ENCODE measurements at places on chromosomes 12 and 14.

GRCh38 chr12:110531741-110532333, 29.7 kb downstream of the RAD9B start:
- peak; percentile 74 for DNase-seq

GRCh38 chr14:102882226-102882906, 40.1 kb upstream of the AMN start:
- no peak for DNase-seq

DNA sequence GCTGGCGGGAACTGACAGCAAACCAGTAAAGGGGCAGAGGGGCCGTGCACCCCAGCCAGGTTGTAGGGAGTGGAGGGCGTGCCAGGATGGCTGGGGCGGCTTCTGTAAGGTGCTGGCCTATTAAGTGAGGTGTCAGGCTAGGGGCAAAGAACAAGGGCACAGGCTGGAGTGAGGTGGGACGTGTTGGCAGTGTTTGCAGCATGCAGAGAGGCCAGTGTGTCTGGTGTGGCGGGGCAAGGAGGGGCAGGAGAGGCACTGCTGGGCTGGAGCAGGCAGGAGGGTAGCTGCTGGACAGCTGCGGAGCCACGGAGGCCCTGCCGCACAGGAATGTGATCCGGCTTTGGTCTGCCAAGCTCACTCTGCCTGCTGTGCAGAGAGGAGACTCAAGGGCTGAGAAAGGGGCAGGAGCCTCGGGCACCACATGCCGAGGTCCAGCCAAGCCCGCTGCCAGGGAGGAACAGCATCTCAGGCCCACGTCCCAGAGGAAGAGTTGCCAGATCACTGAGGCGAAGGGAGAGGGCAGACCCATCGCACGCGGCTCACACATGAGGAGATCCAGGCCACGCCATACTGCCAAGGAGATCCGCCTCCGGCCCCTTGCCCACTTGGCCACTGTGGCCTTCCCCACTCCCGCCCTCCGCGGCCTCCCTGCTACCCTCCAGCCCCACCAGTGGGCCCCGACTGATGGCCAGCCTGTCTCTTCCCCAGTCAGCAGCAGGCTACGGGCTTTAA, 46.8 kb downstream of the AMN start:
- DNase-seq, result no peak

DNA sequence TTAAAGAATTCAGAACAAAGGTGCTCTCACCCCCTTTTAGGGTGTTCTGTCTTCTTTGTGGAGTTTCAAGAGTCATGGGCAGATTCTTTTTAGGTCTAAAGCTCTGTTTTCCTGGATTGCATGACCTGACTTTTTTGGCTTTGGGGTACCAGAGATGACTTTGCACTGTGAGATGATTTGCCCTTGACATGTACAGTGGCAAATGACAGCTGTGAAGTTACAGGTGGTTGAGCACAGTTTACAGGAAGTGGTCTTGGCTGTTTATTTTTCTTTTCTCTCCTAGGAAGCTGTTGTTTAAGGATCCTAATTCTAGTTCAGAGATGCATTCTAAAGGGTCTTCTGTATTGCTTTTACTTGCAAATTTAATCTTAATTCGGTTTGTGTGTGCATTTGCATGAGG, 83.8 kb upstream of the METAP2 start:
- no peak for DNase-seq

DNA sequence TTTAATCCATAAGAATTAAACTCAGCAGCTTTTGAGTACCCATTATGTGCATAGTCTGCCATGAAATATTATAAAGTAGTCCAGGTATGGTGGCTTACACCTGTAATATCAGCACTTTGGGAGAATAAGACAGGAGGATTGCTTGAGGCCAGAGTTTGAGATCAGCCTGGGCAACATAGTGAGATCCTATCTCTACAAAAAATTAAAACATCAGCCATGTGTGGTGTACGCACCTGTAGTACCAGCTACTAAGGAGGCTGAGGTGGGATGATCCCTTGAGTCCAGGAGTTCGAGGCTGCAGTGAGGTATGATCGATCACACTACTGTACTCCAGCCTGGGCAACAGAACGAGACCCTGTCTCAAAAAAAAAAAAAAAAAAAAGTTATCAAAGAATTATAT, 15.3 kb downstream of the MARK3 start:
- DNase-seq, result no peak

GRCh38 chr12:109464642-109465351, 12.3 kb downstream of the KCTD10 start:
- peak; percentile 31 for DNase-seq

GRCh38 chr12:68510397-68510796, 100.3 kb upstream of the RAP1B start:
- DNase-seq, result no peak

GRCh38 chr14:60641742-60642269, 7.5 kb downstream of the SIX1 start:
- no peak for DNase-seq

- DNase-seq, result no peak
Measured at GRCh38 chr14:103782376-103782775, 65.0 kb downstream of the PPP1R13B start.

DNA sequence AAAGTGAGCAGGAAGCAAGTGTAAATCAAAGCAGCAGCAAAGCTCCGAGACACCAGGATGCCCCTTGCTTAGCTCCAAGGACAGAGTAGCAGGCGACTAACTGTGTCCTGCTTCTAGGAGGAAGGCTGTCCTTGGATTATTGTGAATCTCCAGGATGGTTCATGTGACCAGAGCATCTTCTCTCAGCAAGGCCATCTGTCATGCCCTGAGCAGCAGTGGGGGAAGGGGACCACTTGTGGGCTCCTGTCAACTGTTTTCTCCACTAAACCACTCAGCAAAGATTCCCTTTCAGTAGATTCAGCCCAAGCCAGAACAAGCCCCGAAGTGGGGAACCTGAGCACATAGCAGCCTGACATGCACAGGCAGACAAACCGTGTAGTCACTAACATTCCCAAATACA, 19.4 kb downstream of the MAP3K9 start:
- no peak for DNase-seq

GRCh38 chr12:6765048-6765633, 1.0 kb upstream of the PTMS start:
- peak; percentile 24 for DNase-seq

DNA sequence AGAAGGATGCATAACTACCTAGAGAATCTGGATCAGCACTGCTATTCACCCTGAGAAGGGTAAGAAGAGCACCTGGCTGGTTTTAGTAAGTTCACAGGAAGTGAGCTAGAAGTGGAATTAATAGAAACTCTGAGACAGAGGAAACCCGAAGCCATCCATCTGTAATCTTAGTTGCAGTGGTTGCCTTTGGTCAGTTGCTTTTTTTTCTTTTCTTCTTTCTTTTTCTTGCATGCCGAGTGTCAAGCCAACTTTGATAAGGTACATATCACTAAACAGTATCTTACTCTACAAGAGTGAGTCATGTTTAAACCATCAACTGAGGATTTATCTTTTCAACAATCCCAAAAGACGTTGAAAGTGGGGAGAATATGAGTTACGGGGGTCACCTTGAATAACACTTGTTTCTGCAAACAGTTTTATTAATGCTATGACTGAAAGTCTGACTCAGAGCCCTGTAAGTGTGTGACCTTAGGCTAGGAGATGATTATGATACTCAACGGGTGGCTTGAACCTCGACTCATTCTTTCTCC, 26.7 kb downstream of the C12orf75 start:
- DNase-seq, result no peak

GRCh38 chr14:28751467-28752058, 15.0 kb upstream of the FOXG1 start:
- DNase-seq, result peak; percentile 89

GRCh38 chr12:93976024-93976423, 172.4 kb upstream of the PLXNC1 start:
- DNase-seq, result no peak

- peak; percentile 23 for DNase-seq
Measured at GRCh38 chr12:94717108-94717507, 66.8 kb upstream of the TMCC3 start.

- peak; percentile 20 for DNase-seq
Measured at GRCh38 chr12:105573574-105573973, 243.1 kb downstream of the C12orf75 start.

DNA sequence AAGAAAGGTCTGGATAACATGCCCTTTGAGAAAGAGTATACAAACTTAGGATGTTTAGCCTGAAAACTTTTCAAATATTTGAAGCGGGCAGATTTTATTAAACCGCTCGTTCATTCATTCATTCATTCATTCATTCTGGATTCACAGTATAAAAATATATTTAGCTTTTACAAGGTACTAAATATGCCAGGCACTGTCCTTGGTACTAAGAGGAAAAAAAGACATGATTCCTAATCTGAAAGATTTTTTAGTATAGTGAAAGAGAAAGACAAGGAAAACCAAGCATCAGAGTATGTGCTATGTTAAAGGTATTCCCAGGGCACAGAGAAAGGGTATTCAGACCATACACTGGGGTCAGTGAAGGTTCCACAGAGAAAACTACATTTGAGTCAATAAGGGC, 299.7 kb downstream of the BCAT1 start:
- no peak for DNase-seq

GRCh38 chr12:53953831-53954693, 641 bp upstream of the HOXC12 start:
- DNase-seq, result no peak

DNA sequence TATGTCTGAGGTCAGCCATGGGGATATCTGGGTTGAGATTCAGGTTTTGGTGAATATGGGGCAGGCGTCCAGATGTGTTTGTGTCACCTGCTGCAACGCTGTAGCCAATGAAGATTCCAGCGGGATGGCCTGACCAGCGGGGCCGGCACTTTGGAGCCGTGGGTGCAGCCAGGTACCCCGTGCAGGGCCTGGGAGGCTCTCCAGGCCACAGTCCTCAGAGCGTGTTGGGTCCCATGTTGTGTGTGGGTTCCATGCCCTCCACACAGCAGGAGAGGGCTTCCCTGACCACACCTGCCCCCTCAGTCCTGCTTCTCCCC, 2.8 kb upstream of the TEX22 start:
- no peak for DNase-seq

DNA sequence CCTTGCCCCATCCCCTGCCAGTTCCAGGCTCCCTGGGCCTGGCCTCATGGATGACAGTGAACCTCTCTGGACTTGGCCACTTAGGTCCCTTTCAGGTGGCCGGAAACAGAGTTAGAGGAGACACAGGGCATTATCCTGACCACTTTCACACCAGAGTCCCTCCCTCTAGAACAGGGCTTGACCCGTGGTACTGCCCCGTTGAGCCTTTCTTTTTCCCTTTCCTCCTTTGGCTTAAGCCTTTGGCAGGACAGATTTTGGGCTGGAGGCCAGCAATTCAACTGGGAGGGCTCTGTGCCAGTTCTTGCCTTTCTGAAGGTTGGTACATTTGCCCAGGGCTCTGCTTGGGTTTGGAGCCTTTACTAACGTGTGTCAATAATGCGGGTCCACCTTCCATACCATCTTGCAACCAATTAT, 22.8 kb downstream of the TPCN1 start:
- peak; percentile 84 for DNase-seq

- peak; percentile 59 for DNase-seq
Measured at GRCh38 chr12:124992874-124993625, 395 bp upstream of the BRI3BP start.

- no peak for DNase-seq
Measured at GRCh38 chr14:35471803-35472202, 62.2 kb upstream of the INSM2 start.

DNA sequence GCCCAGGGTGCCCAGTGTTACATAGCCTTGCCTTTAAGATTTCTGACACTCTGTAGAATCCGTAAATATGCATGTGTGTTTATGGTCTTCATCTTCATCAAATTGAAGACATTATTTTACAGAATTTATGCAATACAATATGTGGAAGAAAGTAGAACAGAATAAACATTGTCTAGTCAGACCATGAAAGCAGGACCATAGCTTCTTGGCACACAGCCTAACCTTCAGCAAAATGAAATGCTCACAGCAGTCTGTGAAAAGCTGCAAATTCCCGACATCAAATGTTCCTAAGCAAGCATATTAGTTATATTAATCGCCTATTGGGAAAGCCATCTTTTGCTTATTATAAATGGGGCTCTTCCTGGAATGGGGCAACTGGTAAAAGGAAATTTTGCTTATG, 111.3 kb upstream of the GARIN2 start:
- DNase-seq, result peak; percentile 20

GRCh38 chr12:4272424-4273272, 914 bp upstream of the CCND2 start:
- DNase-seq, result peak; percentile 68

DNA sequence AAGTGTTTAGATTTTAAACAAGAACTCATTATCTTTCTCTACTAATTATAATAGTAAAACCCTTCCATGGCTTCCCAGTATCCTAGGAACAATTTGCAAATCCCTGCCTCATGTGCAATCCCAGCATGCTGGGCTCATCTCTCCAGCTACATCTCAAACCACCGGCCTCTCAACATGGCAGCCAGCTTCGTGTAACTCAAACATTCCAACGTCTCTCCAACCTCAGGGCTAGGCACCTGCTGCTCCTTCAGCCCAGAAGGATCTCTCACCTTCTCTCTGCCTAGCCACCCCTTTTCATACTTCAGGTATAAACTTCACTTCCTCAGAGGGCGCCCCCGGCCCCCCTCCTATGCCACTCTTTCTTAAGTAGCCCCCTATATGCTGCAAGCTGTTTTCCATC, 7.2 kb downstream of the SART3 start:
- no peak for DNase-seq

- no peak for DNase-seq
Measured at GRCh38 chr12:84785951-84786350, 126.6 kb downstream of the SLC6A15 start.

- DNase-seq, result no peak
Measured at GRCh38 chr12:109881752-109882151, 1.4 kb upstream of the GLTP start.

DNA sequence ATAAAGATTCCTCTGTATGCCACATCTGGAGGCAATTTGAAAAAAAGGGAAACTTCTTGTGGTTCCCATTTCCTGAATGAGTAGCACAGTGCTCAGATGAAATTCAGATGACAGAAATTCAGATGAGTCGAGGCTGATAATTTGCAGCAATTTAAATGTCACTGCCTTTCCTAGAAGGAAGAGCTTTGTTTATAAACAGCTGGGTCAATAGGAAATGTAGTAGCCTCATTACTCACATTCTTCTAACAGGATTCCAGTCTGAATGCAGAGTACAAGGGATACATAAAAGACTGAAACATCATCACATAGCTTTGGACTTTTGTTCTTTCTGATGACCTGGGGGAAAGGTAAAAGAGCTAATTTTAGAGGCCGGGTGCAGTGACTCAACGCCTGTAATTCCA, 11.3 kb upstream of the DACT1 start:
- no peak for DNase-seq

- DNase-seq, result no peak
Measured at GRCh38 chr12:56188131-56188777, 1.0 kb downstream of the SMARCC2 start.
